Karpas-422 (cell line): ENCODE measurements at places on chromosomes 5 and 9. TPM values are rescaled to one million over a fixed set of nuclear protein-coding genes. Genes with fewer than 3 reads are reported as not detected.

DMRT3 gene
- not detected in 2 replicates for total RNA-seq

FYB1 gene
- total RNA-seq: 2.7 and 2.8 TPM in 2 replicates

TTC39B gene
- total RNA-seq: 0.04 TPM in 2 replicates

SLC36A3 gene
- not detected in 2 replicates for total RNA-seq

C6 gene
- not detected in 2 replicates for total RNA-seq

LIX1 gene
- not detected in 2 replicates for total RNA-seq

WNK2 gene
- total RNA-seq: not detected in 2 replicates

FOXD4 gene
- total RNA-seq: 0.93 and 2.4 TPM in 2 replicates

ENTPD8 gene
- not detected in 2 replicates for total RNA-seq

EPB41L4B gene
- total RNA-seq: not detected in 2 replicates

KCNV2 gene
- 1.6 and 1.8 TPM in 2 replicates for total RNA-seq
